Colonic mucosa (tissue), 4 donors: ENCODE measurements at places on chromosomes 4 and X. TPM values are rescaled to one million over a fixed set of nuclear protein-coding genes. Genes with fewer than 3 reads are reported as not detected.

The GYPA gene
- not detected for total RNA-seq

The PABPC5 gene
- total RNA-seq: 0.64 TPM

The DIPK2B gene
- total RNA-seq: 1.5 TPM

The ERCC6L gene
- total RNA-seq: 1.7 TPM

DNA sequence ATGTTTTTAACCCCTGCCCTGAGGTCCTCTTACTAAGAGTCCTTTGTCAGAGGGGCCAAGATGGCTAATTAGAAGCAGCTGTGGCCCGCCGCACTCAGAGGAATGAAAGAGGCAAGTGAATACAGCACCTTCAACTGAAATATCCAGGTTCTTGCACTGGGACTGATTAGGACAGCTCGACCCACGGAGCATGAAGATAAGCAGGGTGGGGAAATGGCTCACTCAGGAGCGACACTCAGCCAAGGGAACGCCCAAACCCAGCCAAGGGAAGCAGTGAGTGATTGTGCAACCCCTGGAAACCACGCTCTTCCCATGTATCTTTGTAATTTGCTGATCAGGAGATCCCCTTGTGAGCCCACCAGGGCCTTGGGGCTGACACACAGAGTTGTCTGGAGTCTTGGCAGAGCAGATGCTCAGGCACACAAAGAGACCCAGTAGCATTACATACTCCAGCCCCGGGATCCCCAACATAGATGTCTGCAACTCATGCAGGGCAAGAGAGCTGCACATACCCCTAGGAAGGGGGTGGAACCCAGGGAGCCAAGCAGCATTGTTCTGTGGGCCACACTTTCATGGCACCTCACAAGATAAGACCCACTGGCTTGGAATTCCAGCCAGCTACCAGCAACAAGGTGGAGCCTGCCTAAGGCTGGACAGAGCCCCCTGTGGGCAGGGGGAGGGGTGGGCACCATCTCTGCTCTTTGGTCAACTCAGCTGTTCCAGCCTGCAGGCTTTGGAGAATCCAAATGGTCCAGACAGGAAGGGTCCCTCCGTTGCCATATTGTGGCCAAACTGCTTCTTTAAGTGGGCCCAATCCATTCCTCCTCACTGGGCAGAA lies 23.3 kb downstream of the F8A3 start:
- H3K27me3 ChIP-seq: no peaks in the 10 kb centered on the region
- H3K4me1 ChIP-seq: no peaks in the 10 kb centered on the region
- no peak overlapping the region for H3K4me3 ChIP-seq
- no peak overlapping the region for H3K27ac ChIP-seq

- no peak for DNase-seq
- H3K4me1 ChIP-seq: no peaks in the 10 kb centered on the region
- no peaks in the 10 kb centered on the region for H3K27me3 ChIP-seq
- no peak overlapping the region for H3K4me3 ChIP-seq
- no peaks in the 10 kb centered on the region for H3K36me3 ChIP-seq
Observed at GRCh38 chr4:31427691-31428090, 707.5 kb downstream of the PCDH7 start.

- no peak overlapping the region for H3K27ac ChIP-seq
- no peak for DNase-seq
- no peaks in the 10 kb centered on the region for H3K36me3 ChIP-seq
- no peaks in the 10 kb centered on the region for H3K27me3 ChIP-seq
- no peaks in the 10 kb centered on the region for H3K4me1 ChIP-seq
Observed at GRCh38 chrX:40310016-40310415, 212.3 kb upstream of the BCOR start.

GRCh38 chr4:51890760-51891159 lies 47.8 kb downstream of the DCUN1D4 start:
- no peak for DNase-seq
- no peaks in the 10 kb centered on the region for H3K4me1 ChIP-seq
- no peaks in the 10 kb centered on the region for H3K27me3 ChIP-seq
- H3K36me3 ChIP-seq: peaks cover 7% of the 10 kb centered on the region

DNA sequence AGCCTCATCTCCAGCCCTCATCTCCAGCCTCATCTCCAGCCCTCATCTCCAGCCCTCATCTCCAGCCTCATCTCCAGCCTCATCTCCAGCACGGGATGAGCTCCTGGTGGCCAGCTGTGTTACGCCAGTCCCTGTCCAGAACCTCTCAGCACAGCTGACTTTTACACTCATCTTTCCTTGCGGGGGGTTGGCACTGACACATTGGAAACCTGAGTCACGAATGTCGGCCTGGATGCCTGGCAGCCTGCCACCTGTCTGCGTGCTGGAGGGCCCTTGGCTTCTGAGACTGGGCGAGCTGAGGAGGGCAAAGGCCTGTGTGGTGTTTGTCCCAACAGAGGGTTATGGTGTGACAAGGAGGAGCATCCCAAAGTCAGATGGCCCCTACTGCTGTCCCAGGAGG lies 66.1 kb upstream of the HGFAC start:
- no peaks in the 10 kb centered on the region for H3K27me3 ChIP-seq
- no peaks in the 10 kb centered on the region for H3K36me3 ChIP-seq
- H3K4me3 ChIP-seq: no peak overlapping the region
- no peaks in the 10 kb centered on the region for H3K4me1 ChIP-seq
- no peak for DNase-seq
- H3K27ac ChIP-seq: no peak overlapping the region

- no peak overlapping the region for H3K27ac ChIP-seq
- H3K36me3 ChIP-seq: no peaks in the 10 kb centered on the region
- H3K4me1 ChIP-seq: no peaks in the 10 kb centered on the region
- no peak for DNase-seq
- no peak overlapping the region for H3K4me3 ChIP-seq
Observed at GRCh38 chr4:185840201-185840600, 28.2 kb upstream of the SORBS2 start.

GRCh38 chrX:21863241-21863640 lies 7.5 kb downstream of the YY2 start:
- H3K36me3 ChIP-seq: no peaks in the 10 kb centered on the region
- DNase-seq: no peak
- no peak overlapping the region for H3K27ac ChIP-seq
- H3K27me3 ChIP-seq: no peaks in the 10 kb centered on the region
- H3K4me1 ChIP-seq: no peaks in the 10 kb centered on the region

DNA sequence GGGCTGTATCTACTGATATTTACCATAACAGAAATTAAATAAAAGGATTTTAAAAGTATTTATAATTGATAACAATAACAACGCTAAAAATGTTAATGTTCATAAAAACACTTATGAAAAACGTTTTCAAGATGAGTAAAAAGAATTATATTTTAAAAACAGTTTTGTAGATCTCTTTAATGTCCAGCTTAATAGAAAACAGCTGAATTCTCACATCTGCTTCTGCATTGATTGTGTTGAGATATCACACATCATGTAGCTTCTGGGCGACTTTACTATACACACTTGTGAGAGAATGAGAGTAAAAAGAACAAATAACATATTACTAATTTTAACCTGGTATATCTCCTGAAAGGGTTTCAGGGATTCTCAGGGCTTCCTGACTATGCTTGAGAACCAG lies 83.6 kb downstream of the NCAPG start:
- no peaks in the 10 kb centered on the region for H3K4me1 ChIP-seq
- DNase-seq: no peak
- H3K4me3 ChIP-seq: no peak overlapping the region
- H3K36me3 ChIP-seq: no peaks in the 10 kb centered on the region

- no peaks in the 10 kb centered on the region for H3K4me1 ChIP-seq
- no peak for DNase-seq
- no peak overlapping the region for H3K27ac ChIP-seq
- no peaks in the 10 kb centered on the region for H3K36me3 ChIP-seq
Observed at GRCh38 chr4:19348746-19349145, 903.0 kb upstream of the SLIT2 start.

DNA sequence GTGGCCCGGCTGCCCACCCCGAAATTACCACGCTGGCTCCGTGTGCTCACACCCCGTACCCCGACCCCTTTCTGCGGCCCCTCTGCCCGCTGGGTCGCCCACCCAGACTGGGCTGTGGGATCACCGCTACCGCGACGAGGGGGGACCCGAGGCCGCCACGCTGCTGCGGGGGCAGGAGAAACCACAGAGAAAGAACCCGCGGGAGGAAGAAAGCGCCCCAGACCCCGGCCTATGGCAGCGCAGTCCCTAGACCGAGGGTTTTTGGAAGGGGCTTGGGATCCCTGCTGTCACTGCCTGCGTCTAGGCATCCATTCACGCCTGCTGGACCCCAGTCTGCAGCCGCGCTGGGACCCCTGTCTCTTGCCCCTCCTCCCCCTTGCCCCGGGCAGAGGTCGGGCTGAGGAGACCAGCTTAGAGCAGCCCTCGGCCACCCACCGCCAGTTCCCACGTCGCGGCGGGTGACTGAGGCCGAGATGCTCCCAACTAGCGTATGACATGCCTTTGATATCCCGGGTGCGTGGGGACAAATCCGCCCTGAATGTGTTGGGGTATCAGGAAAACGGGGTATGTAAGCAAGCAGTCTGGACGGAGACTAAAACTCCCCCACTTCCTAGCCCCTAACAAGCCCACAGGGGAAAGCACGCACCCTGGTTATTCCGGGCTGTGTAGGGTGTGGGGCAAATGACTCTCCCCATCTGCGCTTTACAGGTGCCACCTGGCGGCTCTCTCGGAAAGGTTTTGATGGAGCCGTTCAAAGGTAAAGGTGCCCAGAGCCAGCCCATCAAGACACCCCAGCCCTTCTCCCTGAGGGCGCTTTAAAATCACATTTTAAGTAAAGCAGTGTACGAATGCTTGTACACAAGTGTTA lies 862 bp upstream of the INPP4B start:
- no peak overlapping the region for H3K27ac ChIP-seq
- no peaks in the 10 kb centered on the region for H3K4me1 ChIP-seq
- H3K27me3 ChIP-seq: no peaks in the 10 kb centered on the region
- H3K36me3 ChIP-seq: no peaks in the 10 kb centered on the region

GRCh38 chrX:70262952-70263567 lies 3.1 kb upstream of the P2RY4 start:
- DNase-seq: peak; percentile 56
- no peaks in the 10 kb centered on the region for H3K36me3 ChIP-seq
- H3K4me3 ChIP-seq: no peak overlapping the region

- DNase-seq: no peak
- H3K36me3 ChIP-seq: no peaks in the 10 kb centered on the region
- H3K4me3 ChIP-seq: no peak overlapping the region
- no peaks in the 10 kb centered on the region for H3K27me3 ChIP-seq
Observed at GRCh38 chr4:89509708-89510281, 202.2 kb upstream of the GPRIN3 start.

DNA sequence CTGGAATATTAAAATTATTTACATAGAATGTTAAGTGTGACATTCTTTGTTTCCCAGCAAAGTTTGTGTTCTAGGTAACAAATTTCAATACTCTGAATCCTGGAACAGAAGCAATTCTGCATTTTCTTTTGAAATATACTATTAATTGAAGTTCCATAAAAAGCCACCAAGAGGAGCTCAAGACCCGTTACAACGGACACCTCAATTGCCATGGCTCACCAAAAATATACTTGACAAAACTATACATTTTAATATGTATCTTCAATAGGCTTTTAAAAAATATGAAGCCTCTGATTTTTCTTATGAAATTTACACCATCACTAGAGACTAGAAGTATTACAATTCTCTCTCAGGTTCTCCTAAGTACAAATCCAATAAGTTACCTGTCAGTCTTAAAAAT lies 111.4 kb downstream of the NYX start:
- no peaks in the 10 kb centered on the region for H3K4me1 ChIP-seq
- H3K27ac ChIP-seq: no peak overlapping the region
- no peak for DNase-seq
- H3K4me3 ChIP-seq: no peak overlapping the region
- H3K27me3 ChIP-seq: no peaks in the 10 kb centered on the region

GRCh38 chrX:110280954-110281353 lies 36.9 kb downstream of the AMMECR1 start:
- H3K27ac ChIP-seq: no peak overlapping the region
- no peaks in the 10 kb centered on the region for H3K36me3 ChIP-seq
- H3K27me3 ChIP-seq: no peaks in the 10 kb centered on the region
- no peak overlapping the region for H3K4me3 ChIP-seq

GRCh38 chr4:2256781-2257191 lies 5.1 kb downstream of the MXD4 start:
- peaks cover 9% of the 10 kb centered on the region for H3K36me3 ChIP-seq
- DNase-seq: peak; percentile 18

GRCh38 chrX:2502668-2503519 lies 2.1 kb upstream of the DHRSX start:
- peaks cover 4% of the 10 kb centered on the region for H3K4me1 ChIP-seq
- no peaks in the 10 kb centered on the region for H3K36me3 ChIP-seq
- no peak overlapping the region for H3K27ac ChIP-seq
- no peak overlapping the region for H3K4me3 ChIP-seq
- peak; percentile 34 for DNase-seq

DNA sequence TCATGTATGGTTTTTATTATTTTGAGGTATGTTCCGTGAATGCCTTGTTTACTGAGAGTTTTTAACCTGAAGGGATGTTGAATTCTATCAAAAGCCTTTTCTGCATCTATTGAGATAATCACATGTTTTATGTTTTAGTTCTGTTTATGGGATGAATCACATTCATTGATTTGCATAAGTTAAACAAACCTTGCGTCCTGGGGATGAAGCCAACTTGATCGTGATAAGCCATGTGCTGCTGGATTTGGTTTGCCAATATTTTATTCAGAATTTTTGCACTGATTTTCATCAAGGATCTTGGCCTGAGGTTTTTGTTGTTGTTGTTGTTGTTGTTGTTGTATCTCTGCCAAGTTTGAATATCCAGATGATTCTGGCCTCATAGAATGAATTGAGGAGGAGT lies 43.8 kb downstream of the CDX4 start:
- no peaks in the 10 kb centered on the region for H3K36me3 ChIP-seq
- no peak overlapping the region for H3K4me3 ChIP-seq
- H3K27ac ChIP-seq: no peak overlapping the region

- peak overlapping the region; percentile 67 for H3K4me3 ChIP-seq
- DNase-seq: peak; percentile 29
- H3K27ac ChIP-seq: peak overlapping the region; percentile 97
Observed at GRCh38 chr4:26860922-26861433, 337 bp downstream of the STIM2 start.

DNA sequence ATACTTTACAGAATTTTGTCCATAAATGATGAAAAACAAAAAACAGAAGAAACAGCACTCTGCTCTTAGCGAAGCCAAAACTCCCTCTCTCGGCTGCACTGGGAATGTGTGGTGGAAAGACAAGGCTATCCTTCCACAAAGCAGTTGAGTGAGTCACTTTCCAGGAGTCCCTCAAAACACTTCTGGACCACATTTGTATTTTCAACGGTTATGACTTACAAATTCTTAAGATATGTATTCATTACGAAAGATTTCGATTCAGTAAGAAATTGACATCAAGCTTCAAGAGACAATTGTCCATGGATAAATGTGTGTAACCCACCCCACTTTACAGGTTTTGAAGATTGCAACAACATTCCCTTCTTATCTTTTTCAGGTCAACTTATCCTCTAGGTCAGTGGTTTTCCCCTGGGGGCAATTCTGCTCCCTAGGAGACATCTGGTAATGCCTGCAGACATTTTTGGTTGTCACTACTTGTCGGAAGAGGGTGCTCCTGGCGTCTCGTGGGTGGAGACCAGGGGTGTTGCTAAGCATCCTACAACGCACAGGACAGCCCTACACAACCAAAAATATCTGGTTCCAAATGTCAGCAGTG lies 66.7 kb upstream of the MTNR1A start:
- peaks cover 5% of the 10 kb centered on the region for H3K36me3 ChIP-seq
- no peak for DNase-seq
- H3K4me1 ChIP-seq: no peaks in the 10 kb centered on the region
- no peaks in the 10 kb centered on the region for H3K27me3 ChIP-seq
- H3K4me3 ChIP-seq: no peak overlapping the region
